Liver (tissue), 10 donors: ENCODE measurements at places on chromosomes 4 and X. TPM values are rescaled to one million over a fixed set of nuclear protein-coding genes. Genes with fewer than 3 reads are reported as not detected.

Gene ZNF185
- total RNA-seq, result 1.1 TPM

Gene ARMCX4
- 4.6 TPM for total RNA-seq

Gene PRR32
- not detected for total RNA-seq

Gene RPS6KA3
- total RNA-seq, result 69.7 TPM

Gene GPM6B
- 0.84 TPM for total RNA-seq

Gene PDS5A
- total RNA-seq, result 40.8 TPM

Gene UCHL1
- total RNA-seq, result 0.51 TPM
